Brain microvascular endothelial cell (primary cell): ENCODE measurements at places on chromosomes 13 and 19.

DNA sequence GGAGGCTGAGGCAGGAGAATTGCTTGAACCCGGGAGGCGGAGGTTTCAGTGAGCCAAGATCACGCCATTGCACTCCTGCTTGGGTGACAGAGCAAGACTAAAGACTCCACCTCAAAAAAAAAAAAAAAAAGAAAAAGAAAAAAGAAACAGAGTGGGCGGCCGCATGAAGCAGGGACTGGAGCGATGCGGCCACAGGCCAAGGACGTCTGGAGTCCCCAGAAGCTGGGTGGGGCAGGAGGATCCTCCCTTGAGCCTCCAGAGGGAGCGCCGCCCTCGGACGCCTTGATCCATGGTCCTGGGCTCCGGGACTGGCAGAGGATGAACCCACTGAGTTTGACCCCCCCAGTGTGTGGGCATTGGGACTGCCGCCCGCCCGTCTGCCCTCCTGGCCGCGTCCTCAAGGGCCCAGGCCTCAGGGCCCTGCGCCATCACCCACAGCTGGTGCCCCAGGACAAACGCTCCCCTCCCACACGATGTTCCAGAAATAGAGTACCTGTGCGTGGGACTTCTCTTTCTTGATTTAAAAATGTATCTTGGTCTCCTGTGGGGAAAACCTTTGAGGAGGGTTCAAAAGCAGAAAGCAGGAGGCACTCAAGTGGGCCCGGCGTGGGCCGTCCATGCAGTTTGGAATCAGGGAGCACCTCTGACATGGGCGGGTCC, 15.5 kb downstream of the BTBD2 start:
- DNase-seq = no peak

DNA sequence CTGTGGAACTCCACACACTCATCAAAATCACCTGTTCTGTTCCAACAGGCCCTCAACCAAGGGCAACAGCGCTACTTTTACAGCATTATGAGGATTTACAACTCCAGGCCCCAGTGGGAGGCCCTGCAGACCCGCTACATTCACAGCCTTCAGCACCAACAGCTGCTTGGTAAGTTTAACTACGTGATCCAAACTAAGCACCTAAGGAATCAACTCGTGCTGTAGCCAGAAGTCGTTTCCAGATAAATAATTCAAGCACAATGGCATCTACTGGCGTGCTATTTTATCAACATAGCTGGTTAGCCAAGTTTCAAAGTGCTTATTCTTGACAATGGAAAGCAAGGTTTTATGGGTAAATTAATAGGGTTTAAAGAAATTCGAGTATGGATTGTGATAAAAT, 5.3 kb downstream of the FAM216B start:
- DNase-seq = no peak

GRCh38 chr13:41599619-41600018, 142.3 kb downstream of the RGCC start:
- DNase-seq = no peak

- peak; percentile 66 for DNase-seq
Observed at GRCh38 chr19:4576016-4576933, 16.8 kb upstream of the SEMA6B start.

DNA sequence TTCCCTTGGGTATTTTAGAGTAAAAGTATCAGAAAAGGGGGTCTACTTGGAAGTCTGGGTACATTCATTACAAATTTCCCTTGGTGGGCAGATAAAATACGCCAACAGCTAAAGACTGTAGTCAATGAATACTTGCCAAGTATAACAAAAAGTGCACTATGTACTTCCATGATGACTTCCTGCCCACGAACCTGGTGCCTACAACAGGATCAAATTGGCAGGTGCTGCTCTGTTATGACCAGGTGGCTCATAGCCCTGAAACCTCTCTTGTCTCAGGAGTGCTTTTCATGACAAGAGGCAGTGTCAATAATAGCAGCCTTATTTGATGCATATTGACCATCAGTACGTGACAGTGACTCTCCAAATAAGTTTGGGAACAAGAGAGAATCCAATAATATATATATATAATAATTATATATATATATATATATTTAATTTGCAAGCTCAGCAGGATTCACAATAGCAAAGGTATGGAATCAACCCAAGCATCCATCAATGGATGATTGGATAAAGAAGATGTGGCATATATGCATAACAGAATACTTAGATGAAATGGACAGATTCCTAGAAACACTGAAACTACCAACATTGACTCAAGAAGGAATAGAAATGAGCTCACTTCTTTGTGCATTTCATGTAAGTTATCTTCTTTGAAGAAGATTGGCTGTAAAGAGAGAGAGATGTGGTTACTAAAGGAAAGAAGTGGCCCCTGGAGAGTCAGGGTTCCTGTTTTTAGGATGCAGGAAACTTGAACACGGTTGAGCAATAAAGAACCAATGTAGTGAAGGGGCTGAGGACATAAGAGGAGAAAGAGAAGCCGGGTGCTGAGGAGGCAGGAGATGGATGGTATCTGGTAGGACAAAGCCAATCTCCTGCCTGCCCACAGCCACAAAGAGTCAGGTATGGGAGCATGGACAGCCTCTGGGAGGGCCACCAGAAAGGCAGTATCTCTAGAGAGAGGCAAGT, 52.0 kb upstream of the GTF2F2 start:
- DNase-seq = no peak

GRCh38 chr13:75135325-75135825, 346.6 kb downstream of the TBC1D4 start:
- peak; percentile 98 for DNase-seq

- DNase-seq = no peak
Observed at GRCh38 chr13:53188120-53188519, 159.5 kb downstream of the OLFM4 start.

DNA sequence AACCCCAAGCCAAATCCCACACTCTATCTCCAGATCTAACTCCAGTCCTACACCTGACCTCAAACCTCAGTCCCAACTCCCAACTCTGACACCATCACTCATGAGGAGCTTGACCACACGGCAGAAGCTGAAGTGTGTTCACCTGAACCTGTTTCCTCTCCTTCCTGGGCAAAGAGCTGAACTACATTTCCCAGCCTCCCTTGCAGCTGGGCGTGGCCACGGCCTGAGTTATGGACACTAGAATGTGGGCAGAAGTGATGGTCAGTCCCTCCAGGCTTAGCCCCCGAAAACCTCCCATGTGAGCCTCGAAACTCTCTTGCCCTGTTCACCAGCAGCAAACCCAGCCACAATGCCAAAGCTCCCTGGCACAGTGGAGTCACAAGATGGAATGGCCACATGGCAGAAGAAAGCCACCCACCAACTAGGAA, 19.5 kb upstream of the MEIS3 start:
- DNase-seq = no peak

DNA sequence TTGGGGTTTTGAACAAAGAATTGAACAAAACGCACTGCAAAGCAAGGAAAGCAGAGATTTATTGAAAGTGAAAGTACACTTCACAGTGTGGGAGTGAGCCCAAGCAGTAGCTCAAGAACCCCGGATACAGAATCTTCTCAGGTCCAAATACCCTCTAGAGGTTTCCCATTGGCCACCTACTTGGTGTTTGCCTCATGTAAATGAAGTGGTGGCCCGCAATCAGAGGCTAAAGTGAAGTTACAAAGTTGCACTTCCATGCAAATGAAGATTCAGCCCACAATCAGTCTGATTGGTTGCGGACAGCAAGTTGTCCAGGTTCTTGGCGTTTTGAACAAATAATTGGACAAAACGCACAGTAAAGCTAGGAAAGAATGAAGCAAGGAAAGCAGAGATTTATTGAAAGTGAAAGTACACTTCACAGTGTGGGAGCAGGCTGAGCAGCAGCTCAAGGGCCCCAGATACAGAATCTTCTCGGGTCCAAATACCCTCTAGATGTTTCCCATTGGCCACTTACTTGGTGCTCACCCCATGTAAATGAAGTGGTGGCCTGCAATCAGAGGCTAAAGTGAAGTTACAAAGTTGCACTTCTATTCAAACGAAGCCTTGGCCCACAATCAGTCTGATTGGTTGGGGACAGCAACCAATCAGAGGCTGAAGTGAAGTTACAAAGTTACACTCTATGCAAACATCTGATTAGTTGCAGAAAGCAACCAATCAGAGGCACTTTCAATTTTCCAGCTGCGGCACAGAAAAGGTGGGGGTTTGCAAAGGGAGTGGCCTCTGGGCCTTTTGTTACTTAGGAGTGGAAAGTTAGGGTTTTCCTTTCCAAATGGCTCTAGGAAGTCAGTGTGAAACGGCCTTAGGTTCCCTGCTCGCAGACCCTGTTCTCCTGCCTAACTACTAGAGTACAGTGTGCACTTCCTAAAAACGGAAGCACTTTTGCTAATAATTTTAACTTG, 4.8 kb upstream of the TM9SF2 start:
- peak; percentile 9 for DNase-seq

GRCh38 chr13:49330546-49330864, 82.8 kb downstream of the CDADC1 start:
- no peak for DNase-seq

GRCh38 chr13:101949681-101950080, 452.2 kb downstream of the FGF14 start:
- DNase-seq = no peak

- no peak for DNase-seq
Observed at GRCh38 chr19:43569657-43570056, 5.7 kb downstream of the XRCC1 start.

- DNase-seq = peak; percentile 12
Observed at GRCh38 chr19:15379999-15380647, 536 bp upstream of the AKAP8 start.

GRCh38 chr13:41775251-41775650, 185.7 kb downstream of the VWA8 start:
- no peak for DNase-seq

DNA sequence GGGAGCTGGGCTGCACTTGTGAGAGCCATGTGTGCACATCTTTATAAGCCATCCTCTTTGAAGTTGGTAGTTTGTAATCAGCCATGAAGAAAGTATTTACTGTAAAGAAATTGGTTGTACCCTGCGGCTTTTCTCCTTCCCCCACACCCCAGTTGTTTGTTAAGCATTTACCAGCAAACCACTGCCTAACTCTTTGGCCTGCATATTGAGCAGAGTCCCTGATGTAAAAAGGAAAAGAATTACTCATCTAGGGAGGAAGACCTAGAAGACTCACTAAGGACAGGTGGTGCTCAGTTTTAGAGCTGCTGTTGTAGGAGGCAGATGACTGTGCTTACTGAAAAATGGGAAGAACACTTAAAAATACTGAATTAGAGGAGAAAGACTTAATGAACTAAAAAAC, 245.3 kb downstream of the PCCA start:
- DNase-seq = no peak

GRCh38 chr13:110627761-110628476, 12.6 kb downstream of the NAXD start:
- no peak for DNase-seq

DNA sequence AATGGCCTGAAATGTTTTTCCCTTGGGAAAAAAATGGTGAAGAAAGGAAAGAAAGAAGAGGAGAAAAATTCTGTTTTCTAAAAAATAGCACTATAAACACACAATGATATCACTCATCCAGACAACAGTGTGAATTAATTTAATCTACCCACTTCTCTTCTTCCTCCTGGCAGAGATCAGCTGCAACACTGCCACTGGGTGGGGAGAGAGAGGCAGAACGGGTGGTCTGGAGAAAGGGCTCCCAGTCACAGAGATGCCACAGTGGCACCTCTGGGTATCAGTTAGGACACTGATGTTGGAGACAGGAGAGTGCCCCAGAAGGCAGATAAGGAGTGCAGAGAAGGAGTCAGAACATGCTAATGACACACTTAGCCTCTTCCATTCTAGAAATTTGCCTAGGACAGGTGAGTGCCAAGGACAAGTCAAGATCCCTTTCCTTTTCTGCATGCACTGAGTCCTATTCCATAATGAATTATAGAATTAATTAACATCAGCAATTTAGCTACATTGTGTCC, 168.6 kb downstream of the SUCLA2 start:
- no peak for DNase-seq

- DNase-seq = no peak
Observed at GRCh38 chr13:44715287-44716230, 139.4 kb upstream of the TSC22D1 start.

GRCh38 chr13:101868585-101869469, 416.4 kb downstream of the ITGBL1 start:
- no peak for DNase-seq

GRCh38 chr13:67090856-67091255, 139.3 kb downstream of the PCDH9 start:
- DNase-seq = no peak

DNA sequence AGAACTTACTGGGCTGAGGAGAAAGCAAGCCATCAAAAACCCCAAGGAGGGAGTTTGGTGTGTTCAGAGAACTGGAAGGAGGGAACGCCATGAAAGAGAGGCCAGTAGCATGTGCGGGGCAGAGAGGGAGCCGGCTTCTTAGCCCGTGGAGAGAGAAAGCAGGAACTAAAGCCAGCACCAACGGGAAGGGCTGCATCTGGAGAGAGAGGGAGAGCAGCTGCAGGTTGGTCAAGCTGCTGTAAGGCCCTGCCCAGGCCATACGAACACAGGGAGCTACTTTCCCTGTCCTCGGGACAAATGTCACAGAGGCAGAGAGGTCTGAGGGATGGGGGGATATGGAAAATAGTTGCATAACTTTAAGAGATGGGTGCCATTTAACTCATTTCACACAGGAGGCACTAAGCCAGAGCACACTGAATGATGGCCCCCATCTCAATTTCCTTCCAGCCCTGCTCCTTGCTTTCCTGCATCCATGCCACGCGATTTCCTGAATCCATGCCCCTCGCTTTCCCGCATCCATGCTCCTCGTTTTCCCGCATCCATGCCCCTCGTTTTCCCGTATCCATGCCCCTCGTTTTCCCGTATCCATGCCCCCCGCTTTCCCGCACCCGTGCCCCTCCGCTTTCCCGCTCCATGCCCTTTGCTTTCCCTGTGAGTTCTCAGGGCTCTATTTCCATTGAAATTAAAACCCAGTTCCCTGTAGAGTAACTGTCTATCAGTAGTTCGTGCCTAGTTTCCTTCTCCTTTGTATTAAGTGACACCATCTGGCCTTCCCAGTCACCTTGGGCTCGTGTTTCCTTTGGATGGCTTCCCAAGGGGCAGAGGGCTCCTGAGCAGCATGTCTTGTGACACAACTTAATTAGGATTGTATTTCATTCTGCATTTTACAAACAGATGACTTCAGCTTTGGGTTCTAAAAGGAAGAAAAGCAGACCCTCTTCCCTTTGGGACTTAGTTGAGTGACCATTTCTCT, 31.5 kb upstream of the TPT1 start:
- no peak for DNase-seq

GRCh38 chr13:23516190-23516589, 54.0 kb upstream of the TNFRSF19 start:
- DNase-seq = peak; percentile 9

GRCh38 chr19:50377051-50377461, 799 bp downstream of the NR1H2 start:
- no peak for DNase-seq

DNA sequence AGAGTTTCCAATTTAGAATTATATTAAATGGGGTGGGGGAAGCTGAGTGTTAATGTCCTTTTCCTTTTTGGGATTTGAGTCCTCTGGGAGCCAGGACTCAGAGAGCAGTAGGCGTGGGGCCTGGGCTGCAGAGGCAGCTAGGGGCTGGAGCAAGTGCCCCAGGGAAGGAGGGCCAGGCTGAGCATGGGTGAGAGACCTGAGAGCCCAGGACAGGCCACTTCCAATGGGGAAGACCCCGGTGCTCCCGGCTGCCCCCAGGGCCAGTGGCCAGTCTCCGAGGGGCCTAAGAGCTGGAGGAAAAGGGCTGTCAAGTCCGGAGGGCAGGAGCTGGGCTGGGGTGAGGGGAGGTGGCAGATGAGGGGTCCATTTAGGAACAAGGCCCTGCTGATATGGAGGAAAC, 371.5 kb downstream of the ZNF536 start:
- no peak for DNase-seq

- DNase-seq = peak; percentile 73
Observed at GRCh38 chr13:32164622-32165268, 133.2 kb downstream of the FRY start.

- no peak for DNase-seq
Observed at GRCh38 chr19:43790587-43790986, 9.8 kb upstream of the KCNN4 start.

GRCh38 chr19:54186934-54187381, 2.4 kb downstream of the MBOAT7 start:
- DNase-seq = no peak
